Kidney epithelial cell (primary cell): ENCODE measurements at places on chromosomes 4 and X. TPM values are rescaled to one million over a fixed set of nuclear protein-coding genes. Genes with fewer than 3 reads are reported as not detected.

DNA sequence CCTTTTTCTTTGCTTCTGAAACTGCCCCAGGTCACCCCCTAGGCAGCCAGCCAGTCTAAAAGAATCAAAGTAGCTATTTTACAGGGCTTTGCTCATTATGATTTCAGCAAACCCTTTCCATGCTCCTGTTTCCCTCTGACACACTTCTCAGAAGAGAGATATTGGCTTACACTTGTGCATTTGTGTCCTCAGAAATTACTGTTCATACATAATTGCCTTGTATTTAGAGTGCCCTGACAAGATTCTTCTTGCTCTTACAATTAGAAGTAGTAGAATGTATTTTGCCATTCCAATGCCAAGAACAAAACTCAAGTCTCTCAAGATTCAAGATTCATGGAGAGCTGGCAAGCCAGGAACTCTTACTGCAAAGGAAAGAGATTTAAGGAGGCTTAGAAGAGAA lies 531.0 kb upstream of the ZFP42 start:
- no peak for DNase-seq

GRCh38 chr4:15832523-15833451 lies 54.7 kb downstream of the CD38 start:
- DNase-seq, result no peak

GRCh38 chrX:153983321-153983801 lies 10.8 kb downstream of the TMEM187 start:
- no peak for DNase-seq

- no peak for DNase-seq
These were observed 27.5 kb upstream of the VBP1 start for GRCh38 chrX:155188786-155189185.

DNA sequence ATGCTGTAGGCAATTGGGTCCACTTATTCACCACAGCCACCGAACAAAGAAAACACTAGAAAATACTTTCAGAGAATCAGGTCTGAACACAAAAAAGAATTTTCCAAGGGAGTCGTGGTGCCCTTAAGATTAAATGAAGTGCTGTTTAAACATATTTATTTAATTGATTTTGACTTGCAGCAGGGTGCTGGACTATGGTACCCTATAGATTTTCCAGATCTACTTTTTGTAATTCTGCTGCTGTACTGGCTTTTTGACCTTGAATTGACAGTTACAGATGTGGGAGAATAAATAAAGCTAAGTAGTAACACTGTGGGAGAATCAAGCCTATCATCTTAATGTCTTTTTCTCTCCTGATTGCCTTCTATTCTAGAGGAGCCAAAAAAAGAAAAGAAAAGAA lies 735.3 kb upstream of the FTHL17 start:
- no peak for DNase-seq

- no peak for DNase-seq
These were observed 131.2 kb upstream of the PAK3 start for GRCh38 chrX:110964786-110965185.

SH3D19 gene
- 23.0 and 26.0 TPM in 2 replicates for total RNA-seq

MEPE gene
- not detected in 2 replicates for total RNA-seq

RIBC1 gene
- 0.38 and 0.41 TPM in 2 replicates for total RNA-seq

VSIG1 gene
- 0.27 and 0.29 TPM in 2 replicates for total RNA-seq

XAGE2 gene
- total RNA-seq, result not detected in 2 replicates
